CD4-positive, alpha-beta T cell treated with Interleukin-12 subunit alpha and Interleukin-12 subunit beta, for 1 hour (primary cell): ENCODE measurements at places on chromosomes 6 and 20.
A peak's percentile ranks its signal among the peaks of the same experiment; 100 is the strongest.

DNA sequence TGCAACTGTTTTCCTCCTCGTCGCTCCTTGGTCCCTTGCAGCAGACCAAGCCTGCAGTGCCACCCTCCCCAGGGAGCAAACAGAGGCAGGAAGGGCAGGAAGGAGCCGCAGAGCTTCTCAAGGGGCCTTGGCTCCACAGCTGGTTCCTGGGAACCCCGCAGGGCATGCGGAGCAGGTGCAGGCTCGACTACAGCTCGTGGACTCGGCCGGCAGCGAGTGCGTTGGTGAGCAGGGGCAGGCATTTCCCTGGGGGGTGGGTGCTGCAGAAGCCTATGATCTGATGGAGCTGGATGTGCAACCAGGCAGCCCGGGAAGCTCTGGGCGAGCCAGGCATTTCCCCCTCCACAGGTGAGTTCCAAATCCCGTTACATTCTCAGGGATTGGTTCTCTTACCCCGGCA, 37.1 kb downstream of the FRMD1 start:
- no peak for DNase-seq

- DNase-seq, result peak; percentile 50
Measured at GRCh38 chr6:137871831-137872454, 4.9 kb downstream of the TNFAIP3 start.

- DNase-seq, result peak; percentile 22
Measured at GRCh38 chr6:137309078-137309762, 90.0 kb upstream of the IFNGR1 start.

DNA sequence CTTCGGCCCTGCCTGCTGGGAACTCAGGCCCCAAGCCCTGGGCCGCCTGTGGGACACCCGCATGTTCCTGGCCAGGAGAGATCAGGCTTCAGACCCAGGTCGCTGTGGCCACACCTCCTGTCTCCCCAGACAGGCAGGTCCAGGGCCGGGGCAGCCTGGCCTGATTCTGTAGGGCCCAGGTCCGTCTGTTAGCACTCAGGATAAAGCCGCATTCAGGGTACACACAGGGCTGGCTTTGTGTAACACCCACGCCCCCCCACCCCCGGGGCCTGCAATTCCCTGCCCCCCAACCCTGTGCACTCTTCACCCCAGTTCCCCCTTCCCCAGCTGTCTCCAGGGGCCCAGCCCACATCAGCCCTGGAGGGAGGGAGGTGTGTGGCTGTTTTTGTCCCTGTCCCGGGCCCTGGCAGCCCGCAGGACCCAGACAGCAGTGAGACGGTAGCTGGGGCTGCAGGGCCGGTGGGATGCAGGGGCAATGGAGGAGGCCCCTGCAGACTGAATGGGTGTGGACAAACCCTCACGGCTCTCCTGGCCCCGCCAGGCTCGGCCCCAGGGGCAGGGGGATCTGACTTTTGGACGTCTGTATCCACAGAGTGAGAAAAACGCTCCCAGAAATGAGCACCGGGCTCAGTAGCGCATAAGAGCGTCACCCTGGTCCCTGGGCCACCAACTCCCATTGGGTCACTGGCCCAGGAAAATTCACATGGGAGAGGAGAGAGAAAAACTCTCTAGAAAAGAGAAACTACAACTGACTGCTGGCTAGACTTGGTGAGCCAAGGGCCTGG, 42.4 kb upstream of the ZBP1 start:
- DNase-seq, result no peak

DNA sequence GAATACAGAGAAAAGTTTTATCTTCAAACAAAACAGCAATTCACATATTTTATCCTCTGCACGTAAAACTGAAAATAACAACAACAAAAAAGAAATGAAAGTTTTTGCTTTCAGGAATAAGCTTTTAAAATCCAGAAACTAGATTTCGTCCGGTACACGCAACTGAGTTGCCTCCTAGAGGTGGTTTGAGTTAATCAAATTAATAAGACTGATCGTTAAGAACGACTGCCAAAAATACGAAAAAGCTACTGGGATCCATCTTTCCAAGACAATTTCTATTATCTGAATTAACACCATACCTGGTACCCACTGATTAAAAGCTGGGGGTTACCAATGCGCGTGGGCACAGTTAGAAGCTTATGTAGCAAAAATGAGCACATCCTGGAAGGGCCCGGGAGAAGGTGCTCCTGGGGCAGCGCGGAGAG, 669 bp downstream of the PDCD2 start:
- DNase-seq, result no peak

GRCh38 chr6:94045099-94045829, 625.9 kb upstream of the EPHA7 start:
- DNase-seq, result no peak

- no peak for DNase-seq
Measured at GRCh38 chr6:32046450-32047083, 8.4 kb downstream of the CYP21A2 start.

- no peak for DNase-seq
Measured at GRCh38 chr6:884570-884969, 191.6 kb upstream of the EXOC2 start.

DNA sequence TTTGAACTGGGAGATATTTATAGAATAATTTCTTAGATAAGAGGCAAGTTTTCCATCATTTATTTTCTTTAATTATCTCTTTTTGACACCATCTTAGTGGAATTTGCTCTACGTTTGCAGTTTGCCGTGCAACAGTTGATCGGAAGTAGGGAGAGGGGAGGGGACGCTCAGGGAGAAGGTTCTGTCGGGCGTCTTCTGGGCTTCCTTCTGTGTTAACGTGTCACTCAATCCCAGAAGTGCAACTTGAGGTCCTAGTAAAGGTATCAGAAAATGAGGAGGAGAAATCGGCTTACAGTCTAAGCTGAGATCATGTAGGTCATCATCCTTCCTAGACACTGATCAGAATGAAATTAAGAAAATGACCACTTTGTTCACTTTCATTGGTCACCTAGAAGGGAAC, 149.0 kb upstream of the SNX9 start:
- DNase-seq, result no peak

DNA sequence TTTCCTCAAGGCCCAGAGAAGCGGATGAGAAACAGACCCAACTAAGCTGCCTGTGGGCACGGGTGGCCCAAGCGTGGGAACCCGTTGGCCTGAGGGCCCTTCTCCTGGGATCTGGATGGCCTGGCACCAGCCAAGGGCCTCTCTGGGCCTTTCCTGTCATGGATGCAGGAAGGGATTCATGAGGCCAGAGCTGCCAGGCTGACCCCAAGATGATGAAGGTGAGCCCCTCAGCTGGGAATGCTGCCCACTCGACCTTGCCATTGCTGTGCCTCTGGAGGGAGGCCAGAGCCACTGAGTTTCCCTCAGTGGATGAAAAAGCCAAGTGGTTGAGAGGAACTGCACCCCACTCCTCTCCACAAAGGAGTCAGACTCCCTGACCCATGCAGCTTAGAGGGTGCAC, 171.2 kb downstream of the VEGFA start:
- DNase-seq, result no peak

- no peak for DNase-seq
Measured at GRCh38 chr20:6882561-6883291, 115.2 kb downstream of the BMP2 start.

- no peak for DNase-seq
Measured at GRCh38 chr6:40977695-40978094, 61.3 kb downstream of the UNC5CL start.

- no peak for DNase-seq
Measured at GRCh38 chr6:147691446-147691845, 183.0 kb downstream of the SAMD5 start.

DNA sequence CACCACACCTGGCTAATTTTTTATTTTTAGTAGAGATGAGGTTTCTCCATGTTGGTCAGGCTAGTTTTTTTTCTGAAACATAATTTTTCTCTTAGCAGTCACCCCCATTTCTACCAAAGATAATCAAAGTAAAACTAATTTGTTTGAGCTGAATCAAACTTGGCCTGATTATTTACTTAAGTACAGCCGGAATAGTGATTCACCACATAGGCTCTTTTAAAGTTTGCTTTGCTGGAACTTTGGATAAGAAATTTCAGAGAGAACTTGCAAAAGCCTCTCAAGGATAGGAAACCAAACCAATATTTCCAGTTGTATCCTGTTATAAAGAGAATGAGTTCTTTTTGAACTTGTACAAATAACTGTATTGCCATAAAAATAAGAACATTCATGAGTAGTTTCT, 105.0 kb upstream of the SYNCRIP start:
- no peak for DNase-seq

DNA sequence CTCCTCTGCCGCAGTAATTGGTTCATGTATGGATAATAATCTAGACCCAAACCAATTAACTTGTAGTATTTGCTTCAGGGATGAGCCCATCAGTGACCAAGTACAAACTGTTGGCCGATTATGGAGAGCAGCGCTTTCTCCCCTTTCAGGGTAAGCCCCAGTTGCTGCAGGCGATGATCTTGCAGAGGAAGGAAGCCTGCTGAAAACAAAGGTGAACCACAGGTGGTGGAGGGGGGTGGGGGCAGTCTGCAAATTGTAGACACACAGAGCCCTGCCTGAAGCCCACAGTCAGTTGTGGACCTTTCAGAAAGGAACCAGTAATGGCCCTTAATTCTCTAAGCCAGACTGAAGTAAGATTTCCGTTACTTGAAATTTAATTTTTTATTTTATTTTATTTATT, 167.9 kb upstream of the JARID2 start:
- DNase-seq, result no peak

GRCh38 chr20:49562311-49563014, 5.5 kb downstream of the PTGIS start:
- no peak for DNase-seq

DNA sequence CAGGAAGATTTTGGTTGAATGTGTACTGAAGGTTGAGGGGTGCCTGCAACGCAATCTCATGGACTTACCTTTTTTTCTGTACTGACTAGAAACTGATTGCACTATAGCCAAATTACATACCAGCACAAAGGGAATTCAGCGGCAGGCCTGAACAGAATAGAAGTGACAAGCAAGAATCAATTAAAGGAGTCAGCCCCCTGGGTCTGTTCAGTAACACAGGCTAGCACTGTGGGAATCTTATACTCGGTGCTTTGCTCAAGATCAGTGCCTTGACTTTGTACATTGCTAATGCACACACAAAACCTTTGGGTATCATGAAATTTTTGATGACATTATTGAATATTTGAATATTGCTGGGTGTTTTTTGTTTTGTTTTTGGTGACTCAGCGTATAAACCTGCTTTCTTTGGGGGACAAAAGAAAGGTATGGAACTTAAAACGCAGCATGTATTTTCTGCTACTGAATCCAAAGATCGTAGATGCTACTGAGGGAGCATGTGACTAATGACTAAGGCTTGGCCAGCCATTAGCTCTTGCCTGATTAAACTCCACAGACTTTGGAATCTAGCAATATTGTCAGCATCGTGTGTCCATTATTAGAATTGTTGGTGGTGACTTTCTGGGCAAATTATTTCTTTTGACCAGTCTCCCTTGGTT, 236.6 kb downstream of the ARID1B start:
- no peak for DNase-seq

DNA sequence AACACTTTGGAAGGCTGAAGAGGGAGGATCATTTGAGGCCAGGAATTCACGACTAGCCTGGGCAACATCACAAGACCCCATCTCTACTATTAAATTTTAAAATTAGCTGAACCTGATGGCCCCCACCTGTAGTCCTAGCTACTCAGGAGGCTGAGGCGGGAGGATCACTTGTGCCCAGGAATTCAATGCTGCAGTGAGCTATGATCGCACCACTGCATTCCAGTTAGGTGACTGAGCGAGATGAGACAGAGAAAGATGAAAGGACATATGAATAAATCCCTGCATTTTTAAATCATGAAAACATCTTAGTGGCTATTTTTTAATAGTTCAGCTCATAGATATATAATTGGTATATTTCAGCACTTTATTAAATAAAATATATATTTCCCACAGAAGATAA, 93.8 kb downstream of the GPR63 start:
- no peak for DNase-seq

DNA sequence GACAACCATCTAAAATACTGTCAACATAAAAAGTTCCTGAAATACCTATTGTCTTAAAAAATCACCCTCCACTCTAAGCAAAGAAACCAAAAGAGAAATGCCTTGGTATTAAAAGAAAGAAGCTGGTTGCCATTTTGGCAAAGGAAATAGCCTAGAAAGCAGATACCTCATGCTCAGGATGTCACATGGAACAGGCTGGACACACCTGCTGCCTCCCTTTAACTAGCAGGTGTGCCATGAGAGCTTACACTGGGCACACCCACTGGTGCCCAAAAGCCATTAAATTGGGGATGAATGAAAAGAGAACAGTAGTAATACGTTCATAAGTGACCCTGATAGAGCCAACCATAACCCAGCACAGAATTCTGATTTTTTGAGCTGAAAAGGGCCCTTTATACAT, 1.5 kb downstream of the SLC23A2 start:
- DNase-seq, result no peak

- no peak for DNase-seq
Measured at GRCh38 chr6:4441981-4442434, 306.6 kb upstream of the ECI2 start.
